ENCODE measurements at places on chromosomes 11 and 22. TPM values are rescaled to one million over a fixed set of nuclear protein-coding genes. Genes with fewer than 3 reads are reported as not detected.

DNA sequence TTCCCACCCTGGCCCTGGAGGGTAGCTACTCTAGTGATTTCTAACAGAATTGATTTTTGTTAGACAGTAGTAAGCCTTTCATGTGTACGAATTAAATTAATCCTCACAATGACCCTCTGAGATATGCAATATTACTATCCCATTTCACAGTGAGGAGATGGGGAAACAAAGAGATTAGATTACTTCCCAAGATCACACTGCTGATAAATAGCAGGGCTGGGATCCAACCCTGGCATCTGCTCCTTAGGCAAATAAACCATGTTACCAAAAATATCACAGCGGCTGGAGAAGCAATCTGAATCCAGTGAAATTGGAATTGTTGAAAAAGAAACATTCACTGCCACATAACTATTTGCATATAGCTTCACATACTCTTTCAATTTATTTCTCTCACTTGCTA is 12.8 kb upstream of the CAVIN3 start:
- ATAC-seq: no peak

DNA sequence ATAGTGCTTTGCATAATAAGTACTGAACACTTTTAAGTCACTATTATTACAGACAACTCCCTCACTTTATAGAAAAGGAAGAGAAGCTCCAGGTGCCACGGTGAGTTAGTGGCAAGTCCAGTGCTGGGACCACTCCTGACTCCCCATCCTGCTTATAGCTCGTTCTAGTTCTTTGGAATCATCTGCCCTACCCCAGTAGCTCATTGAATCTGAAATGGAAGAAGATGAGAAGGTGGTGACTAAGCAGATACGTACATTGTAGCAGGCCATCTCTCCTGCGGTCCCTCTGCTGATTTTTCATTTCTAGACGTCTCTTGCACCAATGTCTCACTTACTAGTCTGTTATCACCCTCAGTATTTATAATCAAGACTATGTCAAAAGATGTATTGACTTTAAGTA is 21.6 kb downstream of the MMP20 start:
- no peak for ATAC-seq

DNA sequence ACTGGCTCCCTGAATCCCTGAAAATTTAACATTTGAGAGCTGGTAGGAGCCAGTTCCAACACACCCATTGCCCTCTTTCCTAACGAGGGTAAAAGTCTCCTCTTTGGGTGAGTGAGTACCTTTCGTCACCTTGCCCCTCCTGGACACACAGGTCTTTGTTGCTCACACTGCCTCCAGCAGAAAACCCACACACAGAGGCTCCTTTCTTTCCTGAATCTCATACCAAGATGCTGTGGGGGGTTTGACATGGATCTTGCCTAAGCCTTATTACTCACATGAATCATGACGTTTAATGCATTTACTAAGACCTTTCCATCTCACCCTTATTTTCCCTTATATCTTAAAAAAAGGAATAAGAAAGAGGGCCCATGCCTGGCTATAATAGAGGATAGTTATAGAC is 53.0 kb downstream of the PARVA start:
- no peak for ATAC-seq

- peak; percentile 64 for ATAC-seq
Observed at GRCh38 chr11:27216270-27217149, 146.5 kb downstream of the CCDC34 start.

DNA sequence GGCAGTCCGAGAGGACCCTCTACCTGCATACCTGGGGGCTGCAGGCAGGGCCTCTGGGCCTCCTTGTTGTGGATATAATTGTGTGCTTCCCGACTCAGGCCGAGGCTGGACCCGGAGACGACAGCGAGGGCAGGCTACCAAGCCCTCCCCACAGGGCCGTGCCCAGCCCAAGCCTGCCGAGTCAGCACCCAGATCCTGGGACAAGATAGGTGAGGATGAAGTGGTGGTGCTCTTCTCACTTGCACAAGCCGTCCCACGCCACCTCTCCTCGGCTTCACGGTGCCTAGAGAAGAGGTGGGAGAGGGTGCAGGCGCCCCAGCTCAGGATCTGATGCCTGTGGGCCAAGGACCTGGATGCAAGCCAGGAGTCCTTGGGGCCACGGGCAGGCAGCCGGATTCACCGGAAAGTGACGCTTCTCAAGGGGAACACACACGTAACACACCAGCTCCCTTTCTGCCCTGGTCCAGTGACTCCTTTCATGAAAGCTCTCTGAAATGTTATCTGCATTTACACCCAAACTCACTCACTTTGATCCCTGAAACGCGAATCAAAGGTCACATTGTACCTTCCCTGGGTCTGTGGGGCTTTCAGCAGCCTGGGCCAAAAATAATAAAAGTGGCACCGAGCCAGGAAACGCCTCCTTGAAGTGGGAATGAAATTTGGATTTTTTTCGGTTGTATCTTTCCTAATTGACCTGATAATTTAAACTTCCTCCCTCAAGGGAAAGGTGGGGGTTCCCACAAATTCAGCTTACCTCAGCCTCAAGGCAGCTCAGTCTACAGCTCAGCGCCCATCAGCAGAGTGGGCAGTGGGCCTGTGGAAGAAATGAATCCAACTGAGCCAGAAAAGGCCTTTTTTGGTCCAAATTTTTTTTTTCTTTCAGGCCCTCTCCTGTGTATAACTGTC is 1.1 kb upstream of the GNB1L start:
- ATAC-seq: peak; percentile 10

- no peak for ATAC-seq
Observed at GRCh38 chr22:30015846-30016245, 64.4 kb upstream of the HORMAD2 start.

DNA sequence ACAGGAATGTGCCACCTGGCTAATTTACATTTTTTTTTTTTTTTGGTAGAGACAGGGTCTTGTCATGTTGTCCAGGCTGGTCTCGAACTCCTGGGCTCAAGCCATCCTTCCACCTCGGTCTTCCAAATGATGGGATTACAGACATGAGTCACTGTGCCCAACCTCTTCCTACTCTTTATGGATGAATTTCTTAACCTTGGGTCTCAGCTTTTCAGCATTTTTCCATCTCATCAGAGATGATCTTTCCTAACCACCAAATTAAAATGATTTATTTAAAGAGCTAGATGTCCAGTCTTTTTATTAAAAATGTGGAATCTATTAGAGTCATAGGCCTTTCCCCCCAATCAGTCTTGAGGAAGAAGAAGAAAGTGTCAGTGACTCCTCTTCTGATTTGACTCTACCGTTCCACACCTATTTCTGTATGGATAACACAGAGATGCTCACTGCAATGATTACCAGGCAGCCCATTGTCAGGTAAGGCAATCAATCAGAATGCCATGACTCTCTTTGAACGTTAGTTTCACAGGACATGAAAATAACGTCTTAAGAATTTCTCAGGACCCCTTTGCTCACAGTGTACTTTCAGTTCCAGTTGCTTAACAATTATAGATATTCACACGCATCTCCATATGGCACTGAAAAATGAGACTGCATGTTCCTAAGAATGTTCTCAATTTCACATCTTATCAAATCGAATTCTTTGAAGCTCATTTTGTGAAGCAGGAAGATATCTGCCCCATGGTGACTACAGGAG is 51.0 kb downstream of the MIAT start:
- ATAC-seq: no peak

- peak; percentile 26 for ATAC-seq
Observed at GRCh38 chr11:94768602-94769541, 716 bp downstream of the AMOTL1 start.

- ATAC-seq: no peak
Observed at GRCh38 chr11:76695133-76695532, 24.6 kb upstream of the LRRC32 start.

GRCh38 chr11:100774859-100775258 is 87.8 kb downstream of the ARHGAP42 start:
- no peak for ATAC-seq

DNA sequence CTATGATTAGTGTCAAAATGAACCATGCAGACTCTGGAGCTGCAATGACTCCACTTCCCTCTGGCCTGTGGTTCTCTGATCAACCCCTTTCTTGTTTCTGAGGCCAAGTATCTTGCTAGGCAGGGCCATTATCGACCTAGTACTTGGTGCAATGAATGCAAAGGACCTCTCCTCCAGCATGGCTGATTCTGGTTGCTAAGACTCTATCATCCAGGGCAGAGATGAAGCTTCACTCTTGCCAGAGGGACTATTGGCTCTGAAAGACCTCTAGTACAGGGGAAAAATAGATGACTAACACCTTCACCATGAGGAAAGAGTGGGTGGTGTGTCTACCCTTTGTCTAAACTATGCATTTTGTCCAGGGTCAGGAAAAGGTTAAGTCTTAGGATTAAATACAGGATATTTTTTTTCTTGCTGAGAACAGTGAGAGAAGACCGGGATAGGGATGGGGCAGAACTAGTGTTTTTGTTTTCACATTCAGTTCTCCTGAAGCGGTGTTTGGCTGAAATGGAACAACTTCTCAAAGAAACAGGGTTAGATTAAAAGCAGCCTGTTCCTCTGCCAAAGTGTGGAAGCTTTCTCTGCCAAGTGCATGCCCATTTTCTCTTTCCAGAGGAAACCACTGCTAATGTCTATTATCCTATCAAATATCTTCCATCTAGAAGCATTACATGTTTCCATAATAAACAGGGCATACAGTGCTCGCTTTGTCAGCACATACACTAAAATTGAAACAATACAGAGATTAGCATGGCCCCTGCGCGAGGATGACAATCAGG is 5.0 kb upstream of the MTFP1 start:
- no peak for ATAC-seq

GRCh38 chr11:134224710-134225664 is 516 bp downstream of the VPS26B start:
- peak; percentile 58 for ATAC-seq

DNA sequence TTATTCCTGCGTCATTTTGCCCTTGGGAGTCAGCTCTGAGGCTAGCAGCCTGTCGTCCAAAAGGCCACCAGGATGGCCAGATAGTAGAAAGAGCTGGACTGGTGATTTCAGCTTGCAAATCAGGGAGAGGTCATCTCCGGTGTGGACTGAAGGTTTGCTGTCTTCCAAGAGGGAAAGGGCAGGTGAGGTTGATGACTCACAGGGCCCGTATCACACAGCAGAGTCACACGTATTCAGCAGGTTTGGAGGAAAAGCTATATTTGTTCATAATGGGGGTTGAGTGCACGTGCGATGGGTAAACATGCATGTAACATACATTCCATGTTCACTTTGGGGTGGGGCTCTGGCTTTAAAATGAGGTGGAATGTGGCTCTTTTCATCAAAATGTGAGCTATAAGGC is 25.6 kb downstream of the MRPL21 start:
- ATAC-seq: no peak

DNA sequence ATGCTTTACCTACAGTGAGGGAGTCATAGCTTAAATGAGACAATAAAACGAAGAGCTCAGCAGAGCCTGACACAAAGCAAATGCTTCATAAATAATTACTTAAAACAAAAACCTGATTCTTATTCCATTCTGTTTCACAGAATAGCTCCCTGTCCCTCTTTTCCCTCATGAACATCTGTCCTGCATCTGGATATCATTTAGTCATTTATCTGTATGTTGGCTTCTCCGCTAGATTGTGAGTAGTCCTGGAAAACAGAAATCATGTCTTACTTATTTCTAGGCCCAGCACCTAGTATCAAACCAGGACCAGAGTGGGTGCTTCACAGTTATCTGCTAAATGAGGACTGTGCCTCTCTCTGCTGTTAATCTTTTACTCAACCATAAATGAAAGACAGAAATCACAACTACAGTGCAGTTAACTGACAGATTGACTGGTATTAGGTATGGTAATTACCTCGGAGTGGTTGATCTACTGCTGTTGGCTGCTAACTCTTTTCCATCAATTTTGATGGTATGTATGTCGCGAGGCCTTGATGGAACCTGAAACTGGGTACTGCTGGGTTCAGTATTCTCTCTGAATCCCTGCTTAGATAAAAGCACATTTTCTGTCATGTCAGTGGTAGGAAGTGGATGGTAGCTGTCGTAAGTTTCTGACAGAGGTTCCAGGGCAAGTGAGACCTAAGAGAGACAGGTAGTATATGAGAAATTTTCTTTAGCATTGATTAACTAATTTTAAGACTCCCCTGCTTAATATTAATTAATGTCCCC is 31.5 kb downstream of the C2CD3 start:
- no peak for ATAC-seq

Gene CRYBA4
- total RNA-seq: not detected

Gene OR51B4
- total RNA-seq: not detected

Gene PRR5L
- 7.5 TPM for total RNA-seq
